Renal cortical epithelial cell (primary cell): ENCODE measurements at places on chromosomes 13 and 19. TPM values are rescaled to one million over a fixed set of nuclear protein-coding genes. Genes with fewer than 3 reads are reported as not detected.

GRCh38 chr13:28582225-28582891 is 76.6 kb upstream of the POMP start:
- DNase-seq, result no peak

GRCh38 chr13:87674247-87674738 is 3.1 kb downstream of the SLITRK5 start:
- no peak for DNase-seq

Gene LHFPL6
- 14.1 and 17.9 TPM in 2 replicates for total RNA-seq

DNA sequence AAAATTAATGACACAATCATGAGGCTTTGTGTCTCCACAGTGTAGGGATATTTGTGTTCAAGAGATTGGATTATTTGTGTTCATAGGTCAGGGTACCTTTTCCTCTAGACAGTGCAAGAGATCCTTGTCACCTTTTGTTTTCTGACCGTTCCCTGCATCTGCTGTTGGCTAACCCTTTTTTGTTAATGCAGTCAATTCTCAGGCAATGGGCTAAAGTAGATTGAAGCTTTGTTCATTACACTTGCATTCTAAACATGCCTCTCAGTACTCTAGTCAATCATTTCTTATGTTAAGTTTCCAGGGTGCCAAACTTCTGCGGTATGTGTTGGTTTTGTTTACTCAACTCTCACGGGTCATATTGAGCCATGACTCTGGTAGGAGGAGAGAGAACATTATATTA is 1.8 kb upstream of the MED4 start:
- DNase-seq, result peak; percentile 93

Gene IL27RA
- total RNA-seq, result 4.7 and 14.1 TPM in 2 replicates

DNA sequence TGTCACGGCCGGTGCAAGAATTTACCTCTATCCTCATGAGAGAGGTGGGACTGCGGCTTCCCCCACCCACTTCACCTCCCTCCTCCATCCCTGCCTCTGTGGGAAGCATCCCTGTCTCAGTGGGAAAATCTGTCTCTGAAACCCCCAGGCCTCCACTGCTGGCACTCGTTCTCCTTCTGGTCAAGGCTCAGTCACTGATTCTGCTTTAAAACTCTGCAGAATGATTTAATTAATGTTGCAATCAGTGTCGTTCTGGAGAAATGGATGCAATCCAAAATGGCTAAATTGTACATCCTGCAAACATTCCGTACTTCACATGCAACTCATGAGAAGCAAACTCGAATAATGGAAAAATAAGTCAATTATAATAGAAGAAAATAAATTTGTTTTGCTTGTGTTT is 5.6 kb downstream of the RASL11A start:
- DNase-seq, result no peak

Gene NFIC
- 17.2 and 107 TPM in 2 replicates for total RNA-seq

Gene ZNF440
- total RNA-seq, result 10.8 and 15.9 TPM in 2 replicates

Gene CFD
- total RNA-seq, result 2.1 and 3.1 TPM in 2 replicates

Gene UBA52
- 485 and 589 TPM in 2 replicates for total RNA-seq

Gene ONECUT3
- total RNA-seq, result not detected in 2 replicates

DNA sequence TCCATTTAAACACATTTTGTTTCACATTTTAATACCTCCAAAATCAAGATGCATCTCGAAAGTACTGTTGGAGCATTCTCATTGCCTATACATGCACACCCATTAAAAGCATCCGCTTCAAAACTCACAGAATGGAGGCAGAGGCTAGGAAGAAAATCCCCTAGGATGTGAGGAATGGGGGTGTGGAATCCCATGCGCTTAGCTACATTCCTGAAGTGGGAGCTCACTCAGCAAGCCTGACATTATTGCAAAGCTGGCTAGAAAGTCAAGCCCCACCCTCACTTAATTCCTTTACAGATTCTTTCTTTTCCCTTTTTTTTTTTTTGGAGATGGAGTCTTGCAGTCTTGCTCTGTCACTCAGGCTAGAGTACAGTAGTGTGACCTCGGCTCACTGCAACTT is 4.6 kb upstream of the FAM32A start:
- DNase-seq, result peak; percentile 31

DNA sequence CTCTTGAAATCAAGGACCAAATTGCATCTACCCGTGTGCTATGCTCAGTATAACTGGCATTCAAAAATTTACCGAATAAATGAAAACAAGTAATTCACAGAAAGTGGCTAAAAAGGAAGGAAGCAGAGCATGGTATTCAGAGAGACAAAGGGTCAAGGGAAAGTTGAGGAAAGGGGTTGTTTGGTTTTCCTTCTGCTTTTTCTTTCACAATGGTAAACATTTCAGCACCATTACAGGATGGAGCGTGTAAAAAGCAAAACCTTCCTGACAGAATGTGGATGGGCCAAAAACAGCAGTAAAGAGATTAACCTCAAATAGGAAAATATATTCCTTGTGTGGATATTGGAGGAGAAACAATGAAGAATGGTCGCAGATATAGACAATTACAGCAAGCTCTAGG is 14.8 kb downstream of the DIAPH3 start:
- no peak for DNase-seq

Gene DHPS
- 42.8 and 49.1 TPM in 2 replicates for total RNA-seq

Gene ZNF471
- total RNA-seq, result 2.1 and 10.1 TPM in 2 replicates

DNA sequence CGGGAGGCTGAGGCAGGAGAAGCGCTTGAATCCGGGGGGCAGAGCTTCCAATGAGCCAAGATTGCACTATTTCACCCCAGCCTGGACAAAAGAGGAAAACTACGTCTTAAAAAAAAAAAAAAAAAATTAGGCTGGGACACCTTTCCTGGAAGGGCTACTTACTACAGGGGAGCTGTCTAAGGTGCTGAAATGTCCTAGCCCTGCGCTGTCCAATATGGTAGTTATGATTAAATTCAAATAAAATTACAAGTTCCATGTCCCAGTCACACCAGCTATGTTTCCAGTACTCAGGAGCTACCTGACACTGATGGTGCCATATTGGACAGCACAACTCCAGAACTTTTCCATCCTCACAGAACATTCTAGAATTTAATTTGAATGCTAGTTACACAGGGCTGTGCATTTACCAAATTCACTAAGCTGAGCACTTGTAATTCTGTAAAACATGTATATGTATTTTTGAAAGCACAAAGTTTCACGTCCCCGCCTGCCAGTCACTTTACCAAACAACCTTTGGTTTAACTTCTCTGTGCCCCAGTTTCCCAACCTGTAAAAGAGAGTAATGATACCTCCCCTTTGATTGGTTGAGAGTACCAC is 9.2 kb upstream of the ZSCAN22 start:
- DNase-seq, result peak; percentile 39

Gene PLA2G4C
- 9.4 and 11.3 TPM in 2 replicates for total RNA-seq

DNA sequence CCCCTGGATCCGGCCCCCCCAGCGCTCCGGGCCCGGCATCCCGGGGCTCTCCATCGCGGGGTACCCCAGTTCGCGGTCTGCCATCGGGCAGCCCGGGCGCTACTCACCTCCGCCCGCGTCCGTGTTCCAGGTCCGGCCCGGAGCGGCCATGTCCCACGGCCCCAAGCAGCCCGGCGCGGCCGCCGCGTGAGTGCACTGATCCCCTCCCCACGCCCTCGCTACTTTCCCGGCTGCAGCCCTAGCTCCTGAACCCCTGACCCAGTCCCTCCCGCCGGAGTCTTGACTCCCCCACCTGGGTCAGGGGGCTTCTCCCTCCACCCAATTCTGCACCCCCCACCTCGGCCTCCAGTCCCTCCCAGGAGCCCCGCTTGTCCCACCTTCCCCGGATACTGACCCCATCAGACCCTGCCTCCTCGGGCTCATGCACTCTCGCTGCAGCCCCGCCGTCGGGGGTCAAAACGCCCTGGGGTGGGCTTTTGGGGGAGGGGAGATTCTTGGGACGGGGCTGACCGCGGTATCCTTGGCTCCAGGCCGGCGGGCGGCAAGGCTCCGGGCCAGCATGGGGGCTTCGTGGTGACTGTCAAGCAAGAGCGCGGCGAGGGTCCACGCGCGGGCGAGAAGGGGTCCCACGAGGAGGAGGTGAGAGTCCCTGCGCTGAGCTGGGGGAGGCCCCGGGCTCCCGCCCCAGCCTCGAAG is 566 bp downstream of the HMG20B start:
- no peak for DNase-seq

DNA sequence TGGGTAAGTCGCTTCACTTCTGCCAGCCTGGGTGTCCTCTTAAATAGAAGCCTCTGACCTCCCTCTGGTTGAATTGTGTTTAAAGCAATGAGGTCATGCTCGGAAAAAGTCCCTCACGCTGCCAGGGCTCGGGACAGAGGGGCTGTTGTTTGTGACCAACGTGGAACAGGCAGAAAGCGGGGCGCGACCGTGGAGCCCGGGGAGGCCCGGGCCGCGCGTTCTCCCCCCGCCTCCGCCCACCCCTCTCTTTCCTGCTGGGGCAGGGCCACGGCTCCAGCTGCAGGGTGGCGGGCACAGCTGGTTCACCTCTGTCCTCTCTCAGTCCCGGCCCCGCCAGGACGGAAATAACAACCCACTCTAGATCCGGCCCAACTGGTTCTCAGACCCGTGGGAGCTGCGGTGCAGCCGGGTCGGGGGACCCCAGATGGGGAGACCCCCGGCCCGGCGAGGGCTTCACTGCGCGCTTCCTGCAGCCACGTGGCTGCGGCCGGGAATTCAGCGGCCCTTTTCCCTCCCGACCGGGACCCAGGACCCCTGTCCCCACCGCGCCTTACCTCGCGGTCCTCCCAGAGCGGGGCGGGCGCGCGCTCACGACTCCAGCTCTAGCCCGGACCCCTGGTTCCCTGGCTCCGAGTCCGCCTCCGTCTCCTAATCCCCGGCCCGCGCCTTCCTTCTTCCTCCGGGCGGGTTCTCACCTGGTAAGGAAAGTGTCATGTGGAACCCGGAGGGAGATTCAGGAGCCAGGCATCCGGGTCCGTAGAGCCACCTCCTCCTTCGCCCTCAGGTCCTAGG is 1.9 kb downstream of the CDC42EP5 start:
- DNase-seq, result no peak

- DNase-seq, result no peak
Measured at GRCh38 chr13:98517576-98518310, 59.2 kb downstream of the STK24 start.

DNA sequence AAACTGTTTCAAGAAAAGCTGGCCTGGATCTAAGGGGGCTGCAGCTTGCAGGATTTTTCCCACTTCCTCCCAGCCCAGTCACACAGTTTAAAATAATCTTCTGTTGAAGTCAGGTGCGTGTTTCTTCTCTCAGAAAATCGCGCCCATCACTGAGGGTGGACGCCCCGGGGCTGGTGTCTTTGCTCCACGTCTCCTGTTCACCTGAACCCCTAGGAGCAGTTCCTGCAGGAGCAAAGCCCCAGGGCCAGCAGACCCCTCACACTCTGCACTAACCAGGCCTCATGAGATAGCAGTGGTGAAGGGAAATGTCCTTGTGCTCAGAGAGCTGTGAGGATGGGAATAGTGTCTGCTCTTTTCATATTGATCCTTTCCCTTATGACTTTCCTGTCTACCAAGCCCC is 920 bp upstream of the SIGLEC7 start:
- no peak for DNase-seq

DNA sequence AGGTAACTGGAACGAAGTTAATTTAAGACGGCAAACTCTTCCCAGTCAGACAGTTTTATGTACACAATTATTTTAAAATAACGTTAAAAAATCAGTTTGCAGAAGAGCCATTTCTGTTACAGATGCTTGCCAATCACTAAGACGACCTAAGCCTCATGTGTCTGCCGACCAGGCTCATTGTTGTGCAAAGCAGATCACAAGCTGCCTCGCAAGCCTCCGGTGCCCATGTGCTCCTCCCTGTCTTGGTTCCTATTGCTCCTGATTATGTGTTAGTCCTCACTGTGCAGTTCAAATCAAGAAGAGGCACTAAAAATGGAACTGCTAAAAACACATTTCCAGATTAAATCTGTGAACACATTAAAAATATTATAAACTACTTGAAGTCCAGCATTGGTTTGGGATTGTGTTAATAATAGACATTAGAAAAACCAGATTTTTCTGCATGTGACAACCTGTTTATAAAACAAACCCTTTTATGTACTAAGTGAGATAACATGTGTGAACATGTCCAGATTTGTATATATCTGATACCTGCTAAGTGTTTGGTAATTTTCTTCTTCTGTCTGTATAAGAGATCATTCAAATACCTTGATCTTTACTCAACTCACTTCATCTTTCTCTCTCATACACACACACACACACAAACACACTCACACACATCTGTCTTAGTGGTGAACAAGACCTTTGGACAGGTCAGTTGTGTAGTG is 81.9 kb upstream of the SLC15A1 start:
- no peak for DNase-seq

DNA sequence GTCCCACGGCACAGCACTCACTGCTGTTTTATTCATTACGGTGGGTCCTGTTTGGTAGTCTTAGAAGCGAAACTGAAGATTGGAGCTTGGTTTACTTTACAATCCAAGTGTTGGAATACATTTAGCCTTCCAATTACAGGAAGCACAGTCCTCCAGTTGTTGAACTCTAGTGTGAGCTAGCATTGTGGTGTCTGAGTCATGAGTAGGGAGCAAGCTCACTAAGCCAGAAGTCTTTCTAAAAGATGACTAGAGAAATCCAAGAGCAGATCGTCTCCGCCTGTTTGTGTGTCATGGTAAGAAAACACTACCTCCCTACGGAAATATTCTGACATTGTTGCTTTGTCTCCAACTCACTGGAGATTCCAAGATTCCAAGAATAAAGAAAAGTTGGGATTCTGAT is 10.1 kb upstream of the SHISA2 start:
- peak; percentile 93 for DNase-seq

DNA sequence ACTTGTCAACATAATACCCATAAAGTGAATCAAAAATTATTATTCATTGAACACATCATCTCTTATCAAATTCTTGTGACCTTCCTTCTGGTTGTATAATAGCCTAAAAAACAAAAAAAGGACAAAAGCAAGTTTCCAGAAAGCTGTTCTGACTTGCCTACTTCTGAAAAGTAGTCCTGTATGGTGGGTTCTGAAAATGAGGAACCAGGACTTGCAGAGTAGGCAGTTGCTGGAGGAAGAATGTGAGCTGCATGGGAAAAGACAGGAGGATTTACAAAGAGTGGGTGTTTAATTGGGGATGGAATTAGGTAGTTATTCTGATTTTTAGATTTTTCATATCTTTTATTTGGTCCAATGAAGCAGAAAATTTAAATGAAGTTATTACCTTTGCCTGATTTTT is 56.7 kb downstream of the RCBTB2 start:
- no peak for DNase-seq

Gene BICRA
- total RNA-seq, result 7.1 and 18.8 TPM in 2 replicates

DNA sequence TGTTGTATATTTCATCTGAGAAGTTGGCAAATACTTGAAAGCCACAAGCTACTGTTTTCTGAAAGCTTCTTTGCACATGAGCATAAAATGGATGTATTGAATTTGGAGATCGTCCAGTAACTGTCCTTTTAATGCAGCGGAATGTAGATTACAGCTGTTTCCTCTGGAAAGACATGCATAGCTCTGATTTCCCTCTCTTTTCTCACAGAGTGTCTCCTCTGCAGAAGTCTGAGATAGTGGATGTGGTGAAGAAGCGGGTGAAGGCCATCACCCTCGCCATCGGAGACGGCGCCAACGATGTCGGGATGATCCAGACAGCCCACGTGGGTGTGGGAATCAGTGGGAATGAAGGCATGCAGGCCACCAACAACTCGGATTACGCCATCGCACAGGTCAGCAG is 283.0 kb downstream of the SHISA2 start:
- no peak for DNase-seq

Gene FFAR3
- not detected in 2 replicates for total RNA-seq

Gene PLPPR3
- total RNA-seq, result 0.50 and 0.87 TPM in 2 replicates

Gene TTYH1
- not detected in 2 replicates for total RNA-seq

- peak; percentile 53 for DNase-seq
Measured at GRCh38 chr13:50319635-50320255, 304.5 kb downstream of the KCNRG start.
